ENCODE measurements at places on chromosomes 13 and 19.

DNA sequence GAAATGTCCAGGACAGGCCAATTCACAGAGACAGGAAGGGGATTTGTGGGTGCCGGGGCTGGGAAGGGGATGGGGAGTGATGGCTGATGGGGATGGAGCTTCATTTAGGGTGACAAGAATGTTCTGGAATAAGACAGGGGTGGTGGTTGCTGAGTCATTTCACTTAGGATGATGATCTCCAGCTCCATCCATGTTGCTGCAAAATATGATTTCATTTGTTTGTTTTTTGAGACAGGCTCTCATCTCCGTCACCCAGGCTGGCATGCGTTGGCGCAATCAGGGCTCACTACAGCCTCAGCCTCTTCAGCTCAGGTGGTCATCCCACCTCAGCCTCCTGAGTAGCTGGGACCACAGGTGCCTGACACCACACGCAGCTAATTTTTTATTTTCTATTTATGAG is 3.1 kb upstream of the JSRP1 start:
- no peak for DNase-seq
- peaks cover 7% of the 10 kb centered on the region for H3K36me3 ChIP-seq
- H3K4me3 ChIP-seq = no peak overlapping the region
- H3K4me1 ChIP-seq = peaks cover 19% of the 10 kb centered on the region
- H3K27ac ChIP-seq = peak overlapping the region; percentile 90
- H3K27me3 ChIP-seq = no peaks in the 10 kb centered on the region

GRCh38 chr19:32671883-32672593 is 2.9 kb downstream of the ANKRD27 start:
- H3K36me3 ChIP-seq = peaks cover 12% of the 10 kb centered on the region
- H3K27ac ChIP-seq = no peak overlapping the region
- H3K27me3 ChIP-seq = peaks cover under 1% of the 10 kb centered on the region
- peaks cover 45% of the 10 kb centered on the region for H3K4me1 ChIP-seq
- H3K4me3 ChIP-seq = no peak overlapping the region

GRCh38 chr19:20287070-20287469 is 120.1 kb downstream of the ZNF486 start:
- H3K4me3 ChIP-seq = no peak overlapping the region
- H3K27ac ChIP-seq = no peak overlapping the region
- H3K27me3 ChIP-seq = no peaks in the 10 kb centered on the region
- DNase-seq = no peak

DNA sequence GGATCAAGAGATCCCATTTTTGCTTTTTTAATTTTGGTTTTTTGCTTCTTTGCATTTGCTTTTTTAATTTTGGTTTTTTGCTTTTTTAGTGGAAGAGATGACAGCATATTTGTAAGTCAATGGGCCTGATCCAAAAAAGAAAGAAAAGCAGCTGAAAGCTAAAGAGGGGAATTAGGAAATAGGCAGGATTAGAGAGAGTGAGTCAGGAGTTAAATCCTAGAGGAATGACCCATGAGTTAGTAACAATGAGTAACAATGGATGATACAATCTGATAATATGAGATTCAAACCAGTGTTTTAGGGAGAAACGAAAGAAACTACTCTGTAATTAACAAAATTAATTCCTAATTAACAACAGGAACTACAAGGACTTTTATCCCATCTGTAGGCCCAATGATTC is 111.2 kb upstream of the SGCG start:
- H3K27me3 ChIP-seq = no peaks in the 10 kb centered on the region
- no peaks in the 10 kb centered on the region for H3K4me1 ChIP-seq
- no peak for DNase-seq
- H3K27ac ChIP-seq = no peak overlapping the region
- no peaks in the 10 kb centered on the region for H3K36me3 ChIP-seq
- H3K4me3 ChIP-seq = no peak overlapping the region

DNA sequence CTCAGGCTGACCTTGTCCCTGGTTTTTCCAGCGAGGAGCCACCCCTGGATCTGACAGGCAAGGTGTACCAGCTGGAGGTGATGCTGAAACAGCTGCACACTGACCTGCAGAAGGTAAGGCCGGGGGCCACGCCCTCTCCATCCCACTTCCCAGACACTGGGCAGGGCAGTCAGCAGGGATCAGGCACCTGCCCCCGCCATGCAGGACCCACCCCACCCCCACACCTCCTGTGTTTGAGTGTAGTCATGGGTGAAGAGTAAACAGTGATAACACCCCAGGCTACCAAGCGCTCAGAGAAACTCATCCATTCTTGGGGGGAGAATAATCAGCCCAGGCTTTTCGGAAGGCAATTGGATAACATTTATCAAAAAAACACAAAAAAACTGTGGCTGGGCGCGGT is 19.9 kb downstream of the DPF1 start:
- H3K27me3 ChIP-seq = no peaks in the 10 kb centered on the region
- H3K36me3 ChIP-seq = peaks cover 10% of the 10 kb centered on the region
- no peak overlapping the region for H3K4me3 ChIP-seq
- no peak overlapping the region for H3K27ac ChIP-seq
- no peaks in the 10 kb centered on the region for H3K4me1 ChIP-seq

DNA sequence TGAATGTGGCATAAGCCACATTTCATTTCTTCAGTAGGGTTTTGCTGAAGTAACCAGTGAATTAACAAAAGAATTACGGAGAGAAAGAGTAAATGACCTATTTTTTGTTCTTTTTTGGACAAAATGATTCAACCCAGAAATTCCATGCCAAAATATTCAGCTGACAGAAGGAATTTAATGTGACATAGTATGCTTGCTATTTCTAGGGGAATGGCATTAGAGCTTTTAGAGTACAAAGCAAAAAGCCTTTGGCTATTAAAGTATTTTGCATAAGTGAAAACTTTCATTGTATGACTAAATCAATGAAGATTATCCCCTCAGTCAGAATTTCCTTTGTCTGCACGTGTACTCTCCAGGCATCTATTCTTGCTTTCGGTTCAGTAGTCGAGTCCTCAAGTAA is 465.3 kb downstream of the COG6 start:
- H3K27me3 ChIP-seq = no peaks in the 10 kb centered on the region
- H3K4me3 ChIP-seq = no peak overlapping the region
- no peak for DNase-seq
- H3K36me3 ChIP-seq = no peaks in the 10 kb centered on the region
- peaks cover 9% of the 10 kb centered on the region for H3K4me1 ChIP-seq

DNA sequence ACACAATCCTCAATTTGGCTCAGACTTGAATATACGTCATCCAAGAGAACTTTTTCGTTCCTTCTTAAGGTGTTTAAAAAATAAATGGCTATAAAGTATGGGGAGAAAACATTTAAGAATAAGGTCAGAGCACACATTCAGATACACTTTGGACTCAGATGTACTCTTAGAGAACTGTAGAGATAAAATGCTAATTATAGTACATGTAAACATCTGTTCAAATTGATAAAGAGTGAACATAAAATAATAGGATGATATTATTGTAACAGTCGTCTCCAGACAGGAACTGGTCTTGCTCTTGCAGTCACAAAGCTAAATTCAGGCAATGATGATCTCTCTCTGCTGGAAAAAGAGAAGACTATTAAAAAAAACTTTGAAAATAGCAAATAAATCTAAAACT is 91.4 kb downstream of the RBM26 start:
- no peak overlapping the region for H3K4me3 ChIP-seq
- DNase-seq = no peak
- H3K4me1 ChIP-seq = no peaks in the 10 kb centered on the region
- peak overlapping the region; percentile 25 for H3K27ac ChIP-seq

Data from central memory CD8-positive, alpha-beta T cell (primary cell).